Activated naive CD4-positive, alpha-beta T cell treated with anti-CD3 and anti-CD28 coated beads, Interleukin-2, amount 50 U/mL, for 72 hours (primary cell): ENCODE measurements at places on chromosomes 7 and 10. TPM values are rescaled to one million over a fixed set of nuclear protein-coding genes. Genes with fewer than 3 reads are reported as not detected.

- DNase-seq: no peak
Observed at GRCh38 chr7:90412458-90413184, 9.4 kb downstream of the CLDN12 start.

The LOXL4 gene
- total RNA-seq: not detected

- no peak for DNase-seq
Observed at GRCh38 chr10:69272624-69273023, 5.7 kb upstream of the HK1 start.

The C10orf53 gene
- not detected for total RNA-seq

GRCh38 chr7:74627661-74628411 is 29.7 kb upstream of the GTF2I start:
- no peak for DNase-seq

The GRID2IP gene
- 0.21 TPM for total RNA-seq

GRCh38 chr7:158753900-158754299 is 49.3 kb upstream of the NCAPG2 start:
- DNase-seq: no peak

GRCh38 chr10:13617116-13617515 is 30.4 kb downstream of the PRPF18 start:
- no peak for DNase-seq

DNA sequence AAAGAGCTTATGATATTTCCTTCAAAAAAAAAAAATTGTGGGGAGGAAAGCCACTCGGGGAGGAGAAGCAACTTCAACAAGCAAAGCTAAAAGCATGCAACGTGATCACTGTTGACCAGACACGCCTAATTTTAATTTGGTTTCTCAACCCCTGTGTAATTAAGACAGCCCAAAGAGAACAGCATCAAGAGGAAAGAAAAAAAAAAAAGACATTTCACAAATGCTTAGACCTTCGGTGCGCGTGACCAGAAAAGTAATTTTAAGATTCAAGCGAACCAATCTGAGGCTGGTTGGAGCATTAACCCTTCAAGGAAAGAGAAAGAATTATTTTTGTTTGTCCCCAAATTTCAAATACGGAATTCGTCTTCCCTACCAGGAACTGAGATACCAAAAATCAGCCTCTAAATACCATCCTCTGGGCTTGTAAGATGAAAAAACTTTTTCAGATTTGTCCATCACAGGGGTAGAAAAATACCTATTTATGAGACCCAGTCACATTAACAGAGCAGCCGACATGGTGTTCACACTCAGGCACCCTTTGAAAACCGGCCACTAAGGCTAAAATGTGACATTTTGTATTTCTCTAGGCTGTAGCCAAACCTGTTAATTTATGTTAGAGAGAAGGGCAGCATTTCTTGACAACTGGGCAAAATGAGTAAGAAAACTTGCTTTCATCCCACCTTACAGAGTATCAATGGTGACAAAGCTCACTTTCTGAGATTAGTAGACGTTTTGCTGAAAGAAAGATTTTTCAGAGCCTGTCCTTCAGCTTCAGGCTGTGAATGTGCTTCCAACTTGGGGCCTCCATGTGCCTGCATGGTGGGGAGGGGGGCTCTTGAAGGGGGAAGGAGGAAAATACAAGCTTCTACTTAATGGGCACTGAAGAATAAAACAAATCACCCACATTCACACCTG is 179.9 kb upstream of the KLF14 start:
- no peak for DNase-seq

DNA sequence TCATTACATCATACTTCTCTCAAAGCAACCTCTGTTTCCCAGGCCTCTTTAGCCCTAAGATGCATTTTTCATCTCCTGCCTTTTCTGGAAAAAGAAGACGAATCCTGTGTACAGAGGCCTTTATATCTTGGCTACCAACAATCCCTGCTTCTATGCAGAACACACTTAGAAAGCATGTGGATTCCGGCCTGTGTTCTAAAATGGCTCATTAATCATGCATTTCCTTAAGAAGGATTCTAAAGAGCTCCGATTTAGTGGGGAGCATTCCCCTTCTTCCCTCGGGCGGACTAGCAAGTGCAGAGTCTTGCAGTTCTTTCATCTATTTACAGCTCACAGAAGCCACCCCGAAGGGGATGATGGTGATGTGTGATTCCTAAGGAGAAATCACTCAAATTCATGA is 1212.9 kb downstream of the TYW1 start:
- no peak for DNase-seq

The CCDC172 gene
- total RNA-seq: not detected

DNA sequence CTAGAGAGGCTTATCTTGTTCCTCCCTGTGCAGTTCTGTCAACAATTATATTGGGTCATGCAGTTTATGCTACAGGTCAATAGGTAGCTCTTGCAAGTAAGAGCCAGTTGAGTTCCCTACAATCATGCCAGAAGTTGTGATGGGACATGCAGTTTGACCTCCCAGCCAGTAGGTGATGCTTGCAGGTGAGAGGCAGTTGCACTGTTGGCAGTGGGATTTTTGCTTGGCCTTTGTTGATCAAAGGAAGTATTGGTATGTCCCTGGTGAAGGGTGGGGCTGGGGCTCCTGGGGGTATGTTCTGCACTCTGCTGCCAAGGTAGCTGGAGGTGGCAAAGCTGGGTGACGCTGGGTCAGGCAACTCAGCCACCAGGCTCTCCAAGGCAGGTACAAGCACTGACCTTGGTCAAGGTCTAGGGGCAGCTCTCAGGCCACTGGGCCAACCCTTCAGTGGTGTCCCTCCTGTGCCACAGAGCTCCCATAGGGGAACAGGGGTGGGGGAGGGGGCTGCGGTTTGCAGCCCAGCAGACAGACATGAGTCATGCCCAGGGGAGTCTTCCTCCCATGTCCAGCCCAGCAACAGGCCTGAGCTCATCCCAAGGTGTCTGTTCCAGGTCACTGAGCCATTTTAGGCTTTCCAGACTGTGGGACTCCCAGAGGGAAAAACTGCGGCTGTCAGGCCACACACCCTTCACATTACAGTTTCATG is 43.3 kb downstream of the MEOX2 start:
- DNase-seq: no peak

The NPTX2 gene
- total RNA-seq: not detected
